SJSA1 (cell line): ENCODE measurements at places on chromosomes 7 and 10.

DNA sequence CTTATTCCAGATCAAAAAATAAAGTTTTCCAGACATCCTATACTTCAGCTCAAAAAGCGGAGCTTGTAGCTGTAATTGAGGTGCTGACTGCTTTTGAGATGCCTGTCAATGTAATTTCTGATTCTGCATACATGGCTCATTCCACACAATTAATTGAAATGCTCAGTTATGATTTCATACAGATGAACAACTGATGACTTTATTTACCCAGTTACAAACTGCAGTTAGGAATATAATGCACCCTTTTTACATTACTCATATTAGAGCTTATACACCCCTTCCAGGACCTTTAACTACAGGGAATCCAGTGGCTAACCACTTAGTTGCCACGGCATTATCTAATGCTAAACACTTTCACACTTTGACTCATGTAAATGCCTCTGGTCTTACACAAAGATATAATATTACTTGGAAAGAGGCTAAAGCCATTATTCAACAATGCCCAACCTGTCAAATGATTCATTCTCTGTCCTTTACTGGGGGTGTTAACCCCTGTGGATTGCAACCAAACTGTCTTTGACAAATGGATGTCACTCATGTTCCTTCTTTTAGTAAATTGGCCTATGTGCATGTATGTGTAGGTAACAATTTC is 147.3 kb downstream of the ZNF33B start:
- DNase-seq = no peak

DNA sequence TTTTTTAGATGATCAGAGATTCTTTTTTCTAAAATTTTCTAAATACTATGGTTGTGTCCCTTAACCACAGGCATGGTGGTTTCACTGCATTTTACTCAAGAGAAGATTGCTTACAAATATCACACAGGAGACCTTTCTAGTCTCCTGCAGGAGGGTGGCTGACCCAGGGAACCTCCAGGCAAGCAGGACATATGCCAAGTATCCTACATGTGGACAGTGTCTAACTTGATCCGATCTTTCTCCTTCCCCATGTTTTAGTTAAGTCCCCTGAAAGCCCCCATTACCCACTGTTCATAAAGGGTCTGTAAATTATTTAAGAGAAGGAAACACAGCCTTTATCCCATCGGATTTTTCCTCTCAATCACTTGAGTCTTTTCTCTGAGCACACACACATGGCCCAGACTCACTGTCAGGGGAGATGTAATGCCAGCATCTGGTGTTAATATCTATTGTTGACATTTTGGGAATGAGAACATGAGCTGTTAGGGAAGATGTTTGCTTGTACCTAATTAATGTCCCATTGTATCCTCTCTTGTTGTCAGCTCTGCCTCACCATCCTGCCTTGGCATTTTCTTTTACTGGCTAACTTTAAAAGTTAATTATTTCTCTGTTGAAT is 755.2 kb downstream of the AUTS2 start:
- no peak for DNase-seq

DNA sequence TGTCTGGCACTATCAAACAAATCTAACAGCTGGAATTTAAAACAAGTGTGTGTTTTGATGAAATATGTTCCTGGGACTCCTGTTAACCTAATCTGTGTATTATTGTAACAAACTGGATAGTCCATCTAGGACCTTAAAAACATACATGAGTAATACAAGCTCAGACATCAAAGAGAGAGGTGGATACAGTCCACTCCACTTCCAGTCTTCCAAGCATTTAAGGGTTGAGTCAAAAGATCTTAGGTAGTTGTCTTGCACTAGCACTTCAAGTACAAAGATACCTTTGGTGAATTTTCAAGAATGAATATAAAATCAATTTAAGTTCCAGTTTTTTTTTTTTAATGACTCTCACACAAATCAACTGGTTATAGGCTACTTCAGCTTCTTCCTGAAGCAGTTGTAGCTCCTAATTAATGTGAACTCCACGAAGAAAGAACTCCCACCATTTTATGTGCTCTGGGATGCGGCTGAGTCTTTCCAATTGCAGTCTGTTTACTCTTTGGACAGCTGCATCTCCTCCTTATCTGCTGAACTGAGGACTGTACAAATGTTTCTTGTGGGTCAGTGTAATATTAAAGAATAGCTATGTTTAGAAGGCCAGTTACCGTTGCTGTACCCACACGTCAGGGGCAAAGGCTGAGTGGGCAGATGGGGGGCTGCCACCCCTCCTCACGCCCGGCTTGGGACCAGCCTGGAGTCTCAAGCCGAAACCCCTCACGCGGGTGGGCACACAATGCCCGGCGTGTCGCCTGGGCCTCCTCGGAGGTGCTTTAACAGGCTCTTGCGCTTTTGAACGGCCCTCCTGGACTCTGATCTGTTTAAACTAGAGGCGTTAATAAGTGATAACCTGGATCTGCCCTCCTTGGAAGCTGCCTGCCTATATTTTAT is 2.9 kb upstream of the IGF2BP3 start:
- DNase-seq = no peak

- peak; percentile 90 for DNase-seq
These were observed 745 bp downstream of the DAGLB start for GRCh38 chr7:6446838-6447580.

- no peak for DNase-seq
These were observed 4.1 kb upstream of the CDK14 start for GRCh38 chr7:90592033-90592432.

DNA sequence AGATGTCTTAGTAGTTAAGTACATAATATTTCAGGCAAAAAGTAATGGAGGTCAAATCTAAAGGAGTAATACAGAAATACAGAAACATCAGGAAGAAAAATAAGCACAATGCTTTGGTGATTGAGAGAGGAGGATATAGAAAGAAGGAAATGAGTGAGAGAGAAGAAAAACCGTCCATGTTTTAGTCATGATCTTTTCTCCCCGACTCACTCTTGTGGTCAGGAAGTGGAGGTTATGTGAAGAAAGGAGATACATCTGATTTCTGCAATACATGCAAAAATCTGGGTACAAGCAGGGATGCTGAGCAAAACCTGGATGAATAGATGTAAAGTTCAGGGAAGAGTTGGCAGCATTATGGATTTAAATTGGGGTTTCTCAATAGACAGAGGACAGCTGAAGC is 1122.5 kb downstream of the SORCS3 start:
- DNase-seq = no peak

GRCh38 chr7:70944516-70944915 is 187.4 kb upstream of the GALNT17 start:
- no peak for DNase-seq

- DNase-seq = no peak
These were observed 5.1 kb upstream of the MYO1G start for GRCh38 chr7:44983742-44984477.

GRCh38 chr7:116540743-116541142 is 15.9 kb downstream of the CAV1 start:
- no peak for DNase-seq

DNA sequence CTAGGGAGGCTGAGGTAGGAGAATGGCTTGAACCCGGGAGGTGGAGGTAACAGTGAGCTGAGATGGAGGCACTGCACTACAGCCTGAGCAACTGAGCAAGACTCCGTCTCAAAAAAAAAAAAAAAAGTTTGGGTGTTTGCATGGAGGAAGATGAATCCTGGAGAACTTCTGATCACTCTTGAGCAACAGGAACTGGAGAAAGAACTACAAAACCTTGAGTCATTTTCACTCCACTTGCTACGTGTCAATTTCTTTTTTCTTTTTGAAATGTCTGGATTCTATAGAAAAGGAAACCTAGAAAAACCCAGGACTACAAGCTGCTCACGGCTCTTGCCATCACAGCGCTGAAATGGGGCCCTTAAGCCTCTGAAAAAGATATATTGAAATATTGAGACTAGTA is 189.6 kb upstream of the NRP1 start:
- no peak for DNase-seq

DNA sequence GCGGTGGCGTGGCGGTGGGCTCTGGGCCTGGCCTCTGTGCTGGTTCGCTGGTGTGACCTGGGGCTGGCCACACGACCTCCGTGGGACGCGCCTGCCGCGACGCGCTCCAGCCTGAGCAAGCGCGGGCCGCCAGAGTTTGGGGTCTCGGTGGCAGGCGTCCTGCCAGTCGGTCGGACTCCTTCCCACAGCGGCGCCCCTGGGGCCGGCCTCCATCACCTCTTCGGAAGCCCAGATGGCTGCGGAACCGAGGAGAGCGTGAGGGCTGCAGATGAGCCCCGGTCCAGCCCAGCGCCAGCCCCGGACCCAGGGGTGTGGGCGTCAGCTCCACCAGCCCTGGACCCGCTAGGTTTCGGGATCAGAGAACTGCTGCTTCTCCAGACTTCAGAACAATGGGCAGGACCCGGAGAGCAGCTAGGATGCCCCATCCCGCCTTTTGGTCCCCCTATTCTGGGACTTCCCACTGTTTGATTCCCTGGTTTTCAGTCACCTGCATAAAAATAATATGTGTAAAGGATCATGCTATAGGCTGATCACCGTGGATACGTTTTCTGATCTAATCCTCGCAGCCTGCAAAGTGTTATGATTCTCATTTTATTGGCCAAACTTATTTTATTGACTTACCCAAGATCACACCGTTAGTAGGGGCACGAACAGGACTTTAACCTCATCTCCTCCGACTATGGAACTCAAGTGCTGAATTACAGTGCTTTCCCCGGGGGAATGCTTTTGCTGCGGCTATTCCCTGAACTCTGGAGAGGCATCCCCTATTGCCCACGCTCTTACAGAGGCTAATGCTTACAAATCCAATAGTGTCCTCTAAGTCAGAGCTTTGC is 2.8 kb downstream of the CYP26C1 start:
- DNase-seq = no peak
